ENCODE measurements at places on chromosomes 1 and 21. TPM values are rescaled to one million over a fixed set of nuclear protein-coding genes. Genes with fewer than 3 reads are reported as not detected.

The SLC9C2 gene
- total RNA-seq = not detected

The PROX1 gene
- not detected for total RNA-seq

The TMPRSS3 gene
- 1.8 TPM for total RNA-seq

The DNAH14 gene
- total RNA-seq = not detected

The TMEM81 gene
- total RNA-seq = 8.9 TPM

The B3GALT5 gene
- total RNA-seq = not detected

The SSU72 gene
- total RNA-seq = 132 TPM

The OR6N2 gene
- not detected for total RNA-seq

The GJA5 gene
- not detected for total RNA-seq

The OR2L2 gene
- 0.17 TPM for total RNA-seq

The FGR gene
- total RNA-seq = 2.9 TPM

The TMEM51 gene
- total RNA-seq = 0.61 TPM

The TLCD4 gene
- total RNA-seq = 0.33 TPM

The BNIPL gene
- 4.6 TPM for total RNA-seq

The PLEKHA6 gene
- total RNA-seq = 0.89 TPM

The TCHH gene
- not detected for total RNA-seq

The NME7 gene
- total RNA-seq = 12.0 TPM

The SLC44A3 gene
- total RNA-seq = 1.9 TPM

The NMNAT2 gene
- total RNA-seq = not detected

The TFF2 gene
- not detected for total RNA-seq

The LMO4 gene
- total RNA-seq = 25.0 TPM

The YY1AP1 gene
- 97.0 TPM for total RNA-seq

The SHISAL2A gene
- 75.6 TPM for total RNA-seq

The F5 gene
- 4.9 TPM for total RNA-seq

The KRTAP10-9 gene
- not detected for total RNA-seq

The KRTAP10-10 gene
- total RNA-seq = not detected

The ASAP3 gene
- total RNA-seq = 1.4 TPM

The GBP2 gene
- total RNA-seq = 199 TPM

The CCDC30 gene
- total RNA-seq = 7.1 TPM

The PAQR7 gene
- total RNA-seq = 2.1 TPM

The ZNF670 gene
- 2.9 TPM for total RNA-seq

The ERVH48-1 gene
- total RNA-seq = not detected

The MLLT11 gene
- total RNA-seq = 4.5 TPM

The HORMAD1 gene
- total RNA-seq = 0.64 TPM

The FLG2 gene
- total RNA-seq = not detected

The RCSD1 gene
- 124 TPM for total RNA-seq

The CDC42 gene
- 195 TPM for total RNA-seq

The PLK3 gene
- total RNA-seq = 151 TPM

The SIPA1L2 gene
- 1.6 TPM for total RNA-seq

The NUDT4B gene
- total RNA-seq = 0.58 TPM

The NTMT2 gene
- total RNA-seq = not detected

The NCMAP gene
- total RNA-seq = not detected

The ILDR2 gene
- total RNA-seq = 0.25 TPM

The ZMYND12 gene
- 0.58 TPM for total RNA-seq

The AGMAT gene
- 3.6 TPM for total RNA-seq

The AHCTF1 gene
- total RNA-seq = 59.0 TPM

The LCE1E gene
- total RNA-seq = not detected

The C1orf159 gene
- 15.0 TPM for total RNA-seq

The SPATA45 gene
- total RNA-seq = not detected

All from CD4-positive, alpha-beta memory T cell (primary cell).